Tongue (tissue), 3 donors: ENCODE measurements at places on chromosomes 7 and 10.

- DNase-seq = no peak
Measured at GRCh38 chr7:79927116-79927515, 207.5 kb upstream of the GNAI1 start.

- no peak for DNase-seq
Measured at GRCh38 chr7:28704706-28705105, 253.4 kb downstream of the TRIL start.

DNA sequence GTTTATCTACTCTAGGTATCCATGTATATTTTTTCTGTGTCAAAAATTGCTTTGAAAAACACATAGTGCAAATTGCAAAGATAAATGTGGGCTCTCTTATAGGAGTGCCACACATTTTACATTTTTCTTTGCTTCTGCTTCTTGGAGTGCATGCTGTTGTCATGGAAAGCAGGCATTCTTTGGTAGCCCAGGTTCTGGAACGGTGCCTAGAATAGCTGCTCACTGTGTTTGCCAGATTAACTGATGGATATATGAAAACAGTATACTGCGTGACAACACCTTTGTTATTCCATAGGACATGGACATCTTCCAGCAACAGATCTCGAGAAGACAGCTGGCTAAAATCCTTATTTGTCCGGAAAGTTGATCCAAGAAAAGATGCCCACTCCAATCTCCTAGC, 13.4 kb downstream of the NIPSNAP2 start:
- DNase-seq = peak; percentile 65

DNA sequence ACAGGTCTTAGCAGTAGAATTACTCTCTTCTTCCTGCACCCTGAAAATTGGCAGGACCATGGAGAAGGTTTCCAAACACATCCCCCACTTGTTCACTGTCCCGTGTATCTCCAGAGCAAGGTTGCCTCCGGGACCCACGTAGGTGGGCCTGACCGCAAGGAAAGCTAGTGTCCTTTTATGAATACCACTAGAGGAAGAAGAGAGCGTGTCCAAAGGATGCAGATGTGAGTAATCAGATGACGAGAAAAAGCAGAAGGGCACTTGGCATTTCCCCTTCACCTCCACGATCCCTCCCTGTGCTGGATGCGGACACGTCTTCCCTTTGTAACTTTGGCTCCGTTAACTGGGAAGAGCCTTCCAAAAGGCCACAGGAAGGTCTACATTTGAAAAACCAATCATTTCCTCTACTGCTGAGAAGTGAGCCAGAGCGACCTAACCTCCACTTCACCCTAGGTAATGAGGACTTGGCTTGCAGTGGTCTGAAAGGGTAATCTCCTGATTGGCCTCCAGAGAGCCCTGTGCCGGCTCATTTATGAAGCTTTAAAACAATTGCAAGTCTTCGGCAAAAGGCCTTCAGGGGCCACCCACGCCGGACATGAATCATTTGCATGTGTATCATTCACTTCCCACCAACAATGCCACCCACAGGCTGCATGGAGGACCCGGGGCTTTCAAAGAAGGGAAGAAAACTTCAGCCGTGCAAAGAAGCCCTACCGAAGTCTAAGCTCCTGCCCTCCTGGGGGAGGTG, 55.4 kb downstream of the LYZL1 start:
- peak; percentile 68 for DNase-seq

GRCh38 chr7:27420702-27421101, 178.1 kb downstream of the EVX1 start:
- DNase-seq = no peak

- DNase-seq = no peak
Measured at GRCh38 chr10:79927111-79927828, 21.6 kb downstream of the SFTPD start.

GRCh38 chr7:123210986-123211385, 11.2 kb upstream of the SLC13A1 start:
- DNase-seq = no peak

DNA sequence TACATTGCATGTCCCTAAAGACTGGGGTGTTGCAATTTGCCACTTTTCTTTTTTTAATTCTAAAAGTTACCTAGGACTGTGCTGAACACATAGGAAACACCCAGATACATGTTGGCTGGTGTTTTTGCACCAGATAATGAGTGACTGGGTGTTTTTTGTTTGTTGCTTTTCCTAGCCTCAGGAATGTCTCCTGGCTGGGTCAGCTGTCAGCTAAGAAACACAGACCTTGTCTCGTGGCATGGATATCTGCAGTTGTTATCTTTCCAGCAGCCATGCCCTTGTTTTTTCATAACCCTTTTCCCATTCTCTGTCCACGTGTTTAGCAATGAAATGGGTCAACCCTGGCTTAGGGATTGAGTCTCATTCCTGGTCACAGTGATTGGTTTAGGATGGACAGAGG, 433.9 kb upstream of the ZMIZ1 start:
- no peak for DNase-seq

DNA sequence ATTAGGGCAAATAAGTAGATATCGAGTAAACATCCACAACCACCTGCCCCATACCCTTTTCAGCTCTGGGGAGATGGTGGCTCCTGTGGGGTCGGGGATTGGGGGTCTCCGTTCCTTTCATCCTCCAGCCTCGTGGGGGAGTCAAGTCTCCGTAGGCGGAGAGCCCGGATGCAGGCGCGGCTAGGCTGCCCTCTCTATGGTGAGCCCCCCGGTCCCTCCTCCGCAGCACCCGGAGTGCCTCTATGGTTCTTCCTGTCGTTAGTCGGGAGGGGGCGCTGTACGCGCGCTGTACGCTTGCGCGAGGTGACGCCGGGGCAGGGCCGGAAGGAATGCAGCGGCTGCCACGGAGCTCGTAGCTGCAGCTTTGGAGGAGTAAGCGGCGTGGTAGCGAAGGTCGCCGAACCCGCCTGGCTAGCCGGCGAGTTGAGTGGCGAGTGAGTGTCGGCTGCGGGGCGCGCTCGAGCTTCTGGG, 14.8 kb upstream of the MMD2 start:
- DNase-seq = peak; percentile 97

DNA sequence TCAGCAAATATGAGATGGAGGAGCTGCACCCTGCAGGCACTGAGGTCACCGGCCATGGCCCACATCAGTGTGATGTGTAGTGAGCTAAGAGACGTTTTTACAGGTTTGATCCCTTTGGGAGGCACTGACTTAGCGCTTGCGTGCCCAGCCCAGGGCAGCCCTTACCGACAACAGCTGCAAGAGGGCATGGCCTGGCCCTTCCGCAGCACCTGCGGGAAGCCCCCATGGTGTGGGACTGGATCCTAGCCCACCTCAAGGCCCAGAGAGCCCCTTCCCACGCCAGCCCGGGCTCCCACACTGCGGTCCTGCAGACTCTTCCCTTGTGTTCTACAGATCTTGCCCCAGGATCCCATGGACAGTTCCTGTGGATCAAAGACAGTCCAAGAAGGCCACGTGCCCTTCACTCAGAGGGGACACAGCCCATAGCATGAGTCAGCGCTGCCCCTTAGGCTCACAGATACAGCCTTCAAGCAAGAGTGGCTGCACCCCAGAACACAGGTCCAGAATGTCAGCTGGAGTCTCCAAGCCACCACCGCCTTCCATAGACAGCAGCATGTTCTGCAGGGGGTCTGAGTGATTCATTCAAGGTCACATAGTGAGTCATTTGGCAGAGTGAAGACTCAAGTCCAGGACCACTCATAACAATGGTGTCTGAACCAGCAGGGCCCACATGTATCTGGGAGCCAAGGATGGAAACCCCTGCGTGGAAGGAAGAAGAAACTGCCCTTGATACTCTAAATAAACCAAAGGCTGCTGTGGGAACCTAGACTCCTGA, 25.4 kb downstream of the TLL2 start:
- DNase-seq = no peak

DNA sequence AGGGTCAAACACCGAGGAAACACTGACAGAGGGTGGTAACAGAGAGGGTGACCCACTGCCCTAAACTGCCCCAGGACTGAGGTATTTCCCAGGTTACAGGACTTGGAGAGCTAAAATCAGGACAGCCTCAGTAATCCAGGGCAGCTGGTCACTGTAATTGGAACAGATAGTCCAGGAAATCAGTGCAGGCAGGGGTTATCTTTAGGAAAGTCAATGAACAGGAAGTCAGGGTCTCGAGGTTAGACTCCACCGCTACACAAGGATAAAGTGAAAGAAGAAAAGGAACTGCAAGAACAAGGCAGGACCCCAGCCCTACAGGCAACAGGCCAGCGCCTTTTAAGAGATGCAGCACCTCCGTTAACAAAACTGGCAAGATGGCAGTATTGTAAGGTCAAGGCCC, 61.1 kb downstream of the CAV1 start:
- no peak for DNase-seq

- DNase-seq = no peak
Measured at GRCh38 chr7:102421706-102422240, 11.6 kb upstream of the ORAI2 start.

DNA sequence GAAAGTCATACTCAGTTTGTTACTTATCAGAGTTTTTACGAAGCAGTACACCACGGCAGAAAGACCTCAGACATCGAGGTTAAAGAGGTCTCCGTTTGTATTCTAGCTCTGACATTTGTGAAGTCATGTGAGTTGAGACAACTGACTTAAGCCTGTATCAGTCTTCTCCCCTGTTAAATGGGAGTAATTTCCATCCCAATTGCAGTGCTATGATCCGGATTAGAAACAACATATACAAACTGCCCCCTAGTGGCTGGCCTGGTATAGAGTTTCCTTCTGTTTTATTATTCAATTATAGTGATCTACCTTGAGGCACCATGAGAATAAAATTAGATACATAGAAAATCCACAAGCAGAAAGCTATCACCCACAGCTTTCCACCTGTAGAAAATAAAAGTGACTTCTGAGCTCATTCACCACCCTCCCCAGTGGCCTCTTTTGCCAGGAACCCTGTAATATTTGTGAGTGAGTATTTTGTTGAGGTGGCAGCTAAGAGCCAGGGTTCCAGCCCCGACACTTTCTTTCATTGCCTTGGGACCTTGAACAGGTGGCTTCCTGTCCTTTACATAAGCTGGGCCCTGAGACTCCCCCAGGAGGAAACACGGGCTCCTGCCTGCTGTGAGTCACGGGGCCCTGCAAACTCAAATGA, 607.2 kb upstream of the MGMT start:
- peak; percentile 41 for DNase-seq

GRCh38 chr10:43125274-43125845, 12.9 kb upstream of the CSGALNACT2 start:
- DNase-seq = no peak

- DNase-seq = peak; percentile 90
Measured at GRCh38 chr10:6382081-6382480, 179.3 kb downstream of the PFKFB3 start.

DNA sequence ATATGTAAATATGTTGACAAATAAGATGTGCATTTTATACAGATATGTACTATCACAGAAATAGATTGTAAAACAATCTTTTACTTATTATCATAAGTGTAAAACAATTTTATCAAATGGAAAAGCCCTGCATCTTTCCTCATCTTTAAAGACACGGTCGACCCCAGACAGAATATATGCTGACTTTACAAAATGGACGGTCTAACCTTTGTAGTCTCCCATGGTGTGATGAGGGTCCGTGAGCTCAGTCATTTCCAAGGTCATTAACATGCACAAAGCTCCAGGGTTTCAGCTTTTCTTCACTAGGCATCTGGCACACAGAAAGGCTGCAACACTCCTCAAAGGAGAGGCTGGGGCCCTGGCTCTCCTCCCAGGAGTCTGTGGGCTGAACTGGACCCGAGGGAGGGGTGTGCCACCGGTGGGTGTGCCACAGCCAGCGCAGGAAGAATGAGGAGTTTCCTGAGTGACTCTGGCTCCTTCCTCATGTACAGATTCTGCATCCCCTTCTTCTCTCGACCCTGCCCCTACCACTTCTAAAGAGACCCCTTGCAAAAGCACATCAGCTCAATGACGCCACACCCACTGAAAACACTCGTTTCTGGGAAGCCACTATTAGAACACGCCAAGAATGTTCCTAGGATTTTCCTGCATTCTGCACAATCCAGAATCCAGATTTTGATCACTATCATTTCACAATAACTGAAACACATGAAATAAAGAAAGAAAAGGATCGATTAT, 26.2 kb upstream of the ABLIM1 start:
- no peak for DNase-seq
